ENCODE measurements at places on chromosomes 11 and 22.

DNA sequence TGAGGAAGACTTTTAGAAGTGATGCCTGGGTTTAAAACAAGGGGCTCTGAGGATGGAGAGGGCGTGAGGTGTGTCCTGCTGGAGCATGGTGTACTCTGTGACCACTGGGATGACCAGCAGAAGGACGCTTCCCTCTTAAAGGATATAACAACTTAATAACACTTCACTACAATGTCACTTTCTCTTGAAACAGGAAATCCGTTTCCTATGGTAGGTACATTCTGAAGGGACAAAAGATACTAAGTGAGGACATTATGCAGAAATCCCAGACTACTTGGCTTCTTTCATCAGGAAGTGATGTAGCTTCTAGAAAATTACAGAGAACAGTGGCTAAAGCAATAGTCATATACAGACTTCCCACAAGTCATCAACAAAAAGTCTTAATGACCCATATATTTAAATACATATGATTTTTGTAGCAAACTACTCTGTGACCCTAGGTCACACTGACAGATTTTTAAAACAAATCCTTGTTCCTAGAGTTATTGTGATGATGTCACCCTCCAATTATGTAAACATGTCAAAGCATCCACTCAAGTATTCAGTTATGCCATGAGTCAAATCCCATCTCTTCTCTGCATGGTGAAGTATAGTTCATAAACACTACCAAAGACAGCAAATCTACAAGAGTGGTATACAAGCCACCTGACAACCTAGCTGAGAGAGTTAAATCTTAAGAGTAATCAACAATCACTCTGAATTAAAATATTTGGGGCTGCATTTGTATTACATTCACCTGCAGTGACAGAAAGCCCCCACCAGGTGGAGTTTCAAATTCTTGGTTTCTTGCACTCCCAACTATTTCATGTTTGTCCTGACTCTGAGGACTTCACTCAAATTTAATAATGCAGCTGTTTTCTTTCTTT is 32.8 kb downstream of the PITPNB start:
- DNase-seq, result peak; percentile 91

DNA sequence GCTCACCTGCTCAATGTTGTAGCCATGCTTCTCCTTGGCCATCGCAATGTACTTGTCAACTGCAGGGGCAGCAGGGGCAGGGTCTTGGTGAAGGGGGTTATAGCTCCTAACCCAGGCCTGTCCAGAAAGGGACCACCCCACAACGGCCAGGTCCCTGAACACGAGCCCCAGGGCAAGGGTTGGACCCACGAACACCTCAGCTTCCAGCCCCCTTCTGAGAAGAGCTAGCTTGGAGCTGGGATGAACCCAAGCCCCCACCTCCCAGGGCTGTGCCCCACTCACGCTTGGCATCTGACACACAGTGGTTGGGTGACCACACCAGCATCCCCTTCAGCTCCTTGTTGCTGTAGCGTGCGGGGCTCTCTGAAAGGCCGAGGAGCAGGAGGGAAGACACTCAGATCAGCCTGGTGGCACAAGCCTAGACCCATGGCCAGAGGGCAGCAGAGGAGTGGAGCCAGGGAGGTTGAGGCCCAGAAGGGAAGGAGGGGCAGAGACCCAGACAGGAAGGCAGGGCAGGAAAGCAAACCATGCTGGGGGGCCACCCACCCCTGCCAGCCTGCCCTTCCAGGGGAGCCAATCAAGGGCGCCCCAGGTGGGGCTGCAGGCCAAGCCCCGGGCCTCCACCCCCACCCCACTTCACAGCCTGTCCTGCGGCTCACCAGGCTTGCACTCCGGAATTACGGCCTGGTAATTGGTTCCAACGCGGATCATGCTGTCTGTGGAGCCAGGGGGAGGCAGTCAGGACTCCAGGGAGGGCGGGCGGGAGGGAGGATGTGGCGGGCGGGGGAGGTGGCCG is 1.9 kb downstream of the RCOR2 start:
- DNase-seq, result no peak

DNA sequence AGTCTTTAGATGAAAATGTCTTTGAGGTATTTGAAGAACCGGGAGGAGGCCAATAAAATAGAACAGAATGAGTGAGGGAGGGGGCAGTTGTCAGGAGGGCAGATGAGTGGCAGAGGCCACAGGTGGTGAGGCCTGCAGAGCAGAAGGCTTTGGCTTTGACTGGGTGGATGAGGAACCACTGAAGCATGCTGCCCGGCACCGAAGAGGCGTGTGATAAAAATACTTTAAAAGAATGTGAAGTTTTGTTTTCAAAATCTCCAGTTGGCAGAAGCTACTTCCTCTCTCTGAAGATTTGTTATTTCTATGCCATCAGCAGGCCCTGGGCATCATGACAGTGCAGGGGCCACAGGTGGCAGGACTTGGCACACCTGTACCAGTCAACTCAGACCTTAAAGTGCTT is 6.3 kb downstream of the MS4A12 start:
- DNase-seq, result no peak

- DNase-seq, result no peak
Observed at GRCh38 chr22:22068025-22068424, 85.4 kb upstream of the TOP3B start.

GRCh38 chr11:65459552-65459951 is 37.0 kb downstream of the NEAT1 start:
- DNase-seq, result no peak

- DNase-seq, result no peak
Observed at GRCh38 chr11:13343067-13343466, 65.5 kb downstream of the BMAL1 start.

DNA sequence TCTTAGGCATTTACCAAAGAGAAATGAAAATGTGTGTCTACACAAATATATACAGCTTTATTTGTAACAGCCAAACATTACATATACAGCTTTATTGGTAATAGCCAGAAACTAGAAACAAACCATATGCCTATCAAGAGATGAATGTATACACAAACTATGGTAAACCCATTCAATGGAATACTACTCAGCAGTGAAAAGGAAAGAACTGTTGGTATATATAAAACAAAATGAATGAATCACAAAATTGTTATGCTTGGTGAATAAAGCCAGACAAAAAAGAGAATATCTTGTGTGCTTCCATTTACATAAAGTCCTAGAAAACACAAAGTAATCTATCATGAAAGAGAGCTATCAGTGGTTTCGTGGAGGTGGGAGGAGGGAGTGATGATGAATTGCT is 142.9 kb downstream of the EFCAB6 start:
- DNase-seq, result no peak

DNA sequence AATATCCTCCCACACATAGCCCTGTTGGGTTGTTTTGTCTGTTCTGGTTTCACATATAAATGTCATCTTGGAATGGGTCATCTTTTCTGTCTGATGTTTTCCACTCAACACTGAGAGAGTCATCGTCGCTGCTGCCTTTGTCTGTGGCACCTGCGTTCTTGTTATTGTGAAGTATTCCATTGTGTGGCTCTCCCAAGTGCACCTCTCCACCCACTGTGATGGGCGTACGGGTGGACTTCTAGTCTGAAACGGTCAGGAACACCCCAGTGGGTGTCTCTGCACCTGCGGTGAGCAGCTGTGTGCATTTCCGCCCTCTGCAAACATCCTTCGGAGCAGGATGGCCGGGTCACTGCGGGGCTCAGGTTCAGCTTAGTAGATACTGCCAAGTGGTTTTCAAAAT is 34.5 kb upstream of the RTL6 start:
- no peak for DNase-seq
